Left lung (tissue), 14 donors: ENCODE measurements at places on chromosomes 4 and X. TPM values are rescaled to one million over a fixed set of nuclear protein-coding genes. Genes with fewer than 3 reads are reported as not detected.
A peak's percentile ranks its signal among the peaks of the same experiment; 100 is the strongest.

GRCh38 chrX:153777261-153778090 is 3.4 kb upstream of the SRPK3 start:
- H3K4me3 ChIP-seq = no peak overlapping the region
- H3K27me3 ChIP-seq = peaks cover 37% of the 10 kb centered on the region
- no peaks in the 10 kb centered on the region for H3K36me3 ChIP-seq

DNA sequence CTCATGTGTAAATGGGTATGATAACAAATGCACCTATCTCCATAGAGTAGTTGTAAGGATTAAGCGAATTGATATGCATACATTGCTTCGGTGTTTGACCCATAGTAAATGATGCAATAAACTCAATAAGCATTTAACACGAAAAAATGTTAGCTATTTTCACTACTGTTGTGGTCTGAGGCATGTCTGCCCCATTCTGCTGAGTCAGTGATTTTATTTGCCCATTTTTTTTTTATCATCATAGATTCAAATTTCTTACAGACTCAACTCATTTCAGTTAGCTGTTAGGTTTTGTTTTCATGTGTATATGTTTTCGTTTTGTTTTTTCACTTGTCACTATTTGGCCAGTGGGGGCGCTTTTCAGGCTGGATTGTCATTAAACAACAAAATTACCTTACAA is 27.8 kb upstream of the ARHGEF9 start:
- no peaks in the 10 kb centered on the region for H3K27me3 ChIP-seq
- DNase-seq = no peak
- no peaks in the 10 kb centered on the region for H3K36me3 ChIP-seq

Gene MAP3K15
- total RNA-seq = 0.41 TPM

Gene FAM53A
- total RNA-seq = 1.9 TPM

Gene TNMD
- not detected for total RNA-seq

Gene MID1
- 21.9 TPM for total RNA-seq

DNA sequence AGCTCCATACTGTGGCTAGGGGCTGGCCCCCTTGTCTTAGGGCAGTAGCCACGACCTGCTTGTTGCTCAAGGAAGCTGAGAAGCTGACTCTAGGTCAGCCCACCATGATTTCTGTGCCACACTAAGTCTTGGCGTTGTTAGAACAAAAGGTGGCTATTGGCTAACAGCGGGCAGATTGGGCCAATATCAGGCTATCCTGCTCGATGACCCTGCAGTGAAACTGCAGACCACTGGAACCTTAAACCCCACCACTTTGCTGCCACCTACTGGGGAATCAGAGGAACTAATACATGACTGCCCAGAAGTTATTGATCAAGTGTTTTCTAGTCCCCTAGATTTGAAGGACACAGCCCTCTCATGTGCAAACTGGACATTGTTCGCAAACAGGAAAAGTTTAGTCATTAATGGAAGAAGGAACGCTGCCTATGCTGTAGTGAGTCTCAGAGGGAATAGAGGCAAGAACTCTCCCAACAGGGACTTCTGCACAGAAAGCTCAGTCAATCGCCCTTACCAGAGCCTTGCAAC is 17.0 kb upstream of the PAPSS1 start:
- H3K36me3 ChIP-seq = no peaks in the 10 kb centered on the region
- no peak overlapping the region for H3K4me3 ChIP-seq
- no peak overlapping the region for H3K27ac ChIP-seq
- no peaks in the 10 kb centered on the region for H3K4me1 ChIP-seq
- no peaks in the 10 kb centered on the region for H3K27me3 ChIP-seq

DNA sequence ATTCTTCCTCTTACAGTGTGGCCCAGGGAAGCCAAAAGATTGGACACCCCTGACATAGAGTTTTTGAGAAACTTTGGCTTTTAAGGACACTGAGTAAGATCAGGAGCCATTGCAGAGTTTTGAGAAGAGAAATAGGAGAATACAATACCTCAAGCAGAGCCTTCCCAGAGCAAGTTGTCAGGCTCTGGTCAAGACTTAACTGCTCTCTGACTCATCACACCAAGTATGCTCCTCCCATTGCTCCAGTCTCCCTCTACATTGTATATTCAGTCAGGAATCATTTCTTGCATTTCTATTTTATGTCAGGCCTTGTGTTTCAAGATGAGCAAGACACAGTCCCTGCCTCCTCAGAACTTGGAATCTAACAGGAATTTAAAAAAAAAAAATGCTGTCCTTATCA is 176.4 kb upstream of the FMR1 start:
- no peaks in the 10 kb centered on the region for H3K27me3 ChIP-seq
- no peaks in the 10 kb centered on the region for H3K4me1 ChIP-seq
- DNase-seq = no peak
- H3K27ac ChIP-seq = no peak overlapping the region

Gene USP27X
- total RNA-seq = 3.4 TPM

GRCh38 chrX:80578517-80579105 is 158.4 kb downstream of the TENT5D start:
- H3K4me1 ChIP-seq = no peaks in the 10 kb centered on the region
- DNase-seq = peak; percentile 1
- no peak overlapping the region for H3K4me3 ChIP-seq
- no peak overlapping the region for H3K27ac ChIP-seq
- H3K36me3 ChIP-seq = no peaks in the 10 kb centered on the region

Gene ELOVL6
- total RNA-seq = 8.8 TPM

Gene TRIML1
- not detected for total RNA-seq

DNA sequence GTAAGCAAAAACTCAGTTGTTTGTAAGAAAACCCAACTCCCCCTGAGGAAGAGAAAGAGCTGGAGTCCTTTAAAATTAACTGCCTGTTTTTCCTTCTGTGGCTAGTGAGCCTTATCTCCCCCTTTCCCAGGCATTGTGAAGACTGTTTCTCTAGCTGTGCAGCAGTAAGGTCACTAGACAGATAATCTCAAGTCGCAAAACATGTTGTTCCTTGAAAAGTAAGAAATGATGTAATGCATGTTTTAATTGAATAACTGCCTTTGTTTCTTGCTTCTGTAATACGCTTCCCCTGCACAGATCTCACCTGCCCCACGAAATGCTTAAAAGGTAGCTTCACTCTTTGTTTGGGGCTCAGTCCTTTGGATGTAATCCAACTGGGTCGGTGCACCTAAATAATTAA is 5.8 kb upstream of the GAGE12J start:
- no peak for DNase-seq
- no peak overlapping the region for H3K27ac ChIP-seq
- H3K36me3 ChIP-seq = no peaks in the 10 kb centered on the region
- no peaks in the 10 kb centered on the region for H3K27me3 ChIP-seq
- H3K4me3 ChIP-seq = no peak overlapping the region
- no peaks in the 10 kb centered on the region for H3K4me1 ChIP-seq

Gene SHOX
- not detected for total RNA-seq

DNA sequence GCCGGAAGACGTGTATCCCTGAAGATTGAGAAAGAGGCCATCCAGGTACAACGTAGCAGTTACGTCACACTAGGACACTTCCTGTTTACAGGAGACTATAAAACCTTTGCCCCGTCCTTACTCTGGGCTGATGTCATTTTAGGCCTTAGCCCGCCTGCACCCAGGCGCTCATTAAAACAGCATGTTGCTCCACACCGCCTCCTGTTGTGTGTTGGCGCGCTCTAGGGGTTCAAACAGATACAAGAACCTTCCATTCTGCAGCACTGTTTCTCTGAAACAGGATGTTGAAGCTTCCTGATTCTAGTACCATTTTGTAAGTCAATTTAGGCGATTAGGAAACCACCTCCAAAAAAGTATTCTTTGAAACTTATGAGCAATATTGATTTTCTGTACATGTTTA is 722.1 kb downstream of the PCDH7 start:
- no peak overlapping the region for H3K27ac ChIP-seq
- no peak for DNase-seq
- H3K36me3 ChIP-seq = no peaks in the 10 kb centered on the region
- no peaks in the 10 kb centered on the region for H3K4me1 ChIP-seq
- H3K27me3 ChIP-seq = no peaks in the 10 kb centered on the region

GRCh38 chrX:150203248-150203645 is 159.9 kb upstream of the MAMLD1 start:
- H3K4me1 ChIP-seq = no peaks in the 10 kb centered on the region
- H3K4me3 ChIP-seq = no peak overlapping the region
- no peaks in the 10 kb centered on the region for H3K36me3 ChIP-seq
- peak overlapping the region; percentile 60 for H3K27ac ChIP-seq

Gene PALLD
- total RNA-seq = 80.4 TPM

Gene GRIA3
- 0.50 TPM for total RNA-seq

DNA sequence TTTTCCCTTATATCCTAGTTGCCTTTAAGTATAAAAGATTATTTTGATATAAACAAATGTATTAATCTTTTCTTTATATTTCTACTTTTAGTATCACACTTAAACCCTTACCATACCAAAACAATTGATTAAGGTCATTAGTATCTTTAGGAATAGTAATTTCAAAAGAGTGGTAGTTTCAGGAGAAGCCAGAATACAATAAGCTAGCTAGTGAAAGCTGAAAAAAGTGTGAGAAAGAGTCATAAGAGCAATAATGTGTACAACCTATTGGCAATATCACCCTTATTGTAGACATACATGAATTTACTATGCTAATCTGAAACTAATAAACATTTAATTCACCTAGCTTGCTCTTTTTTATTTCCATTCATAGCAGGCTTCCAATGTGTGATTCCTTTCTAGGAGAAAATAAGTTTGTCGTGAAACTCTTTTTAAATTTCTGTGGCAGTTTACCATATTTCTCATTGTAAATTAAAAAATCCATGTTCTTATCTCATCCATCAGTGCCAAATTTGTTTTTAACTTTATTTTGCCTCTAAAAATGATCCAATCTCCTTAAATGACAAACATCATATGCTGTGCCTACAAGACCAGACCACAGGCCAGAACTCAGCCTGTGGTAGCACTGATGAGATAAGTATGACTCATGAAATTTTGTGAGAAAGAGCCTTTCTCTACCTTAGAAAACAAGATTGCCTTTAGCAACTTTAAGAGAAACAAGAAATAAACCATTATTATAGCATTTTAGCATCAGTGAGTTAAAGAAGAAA is 8.1 kb downstream of the NEK1 start:
- no peaks in the 10 kb centered on the region for H3K4me1 ChIP-seq
- no peak for DNase-seq
- H3K27ac ChIP-seq = no peak overlapping the region
- H3K36me3 ChIP-seq = peaks cover 11% of the 10 kb centered on the region
- no peak overlapping the region for H3K4me3 ChIP-seq
- no peaks in the 10 kb centered on the region for H3K27me3 ChIP-seq

Gene CDX4
- not detected for total RNA-seq

DNA sequence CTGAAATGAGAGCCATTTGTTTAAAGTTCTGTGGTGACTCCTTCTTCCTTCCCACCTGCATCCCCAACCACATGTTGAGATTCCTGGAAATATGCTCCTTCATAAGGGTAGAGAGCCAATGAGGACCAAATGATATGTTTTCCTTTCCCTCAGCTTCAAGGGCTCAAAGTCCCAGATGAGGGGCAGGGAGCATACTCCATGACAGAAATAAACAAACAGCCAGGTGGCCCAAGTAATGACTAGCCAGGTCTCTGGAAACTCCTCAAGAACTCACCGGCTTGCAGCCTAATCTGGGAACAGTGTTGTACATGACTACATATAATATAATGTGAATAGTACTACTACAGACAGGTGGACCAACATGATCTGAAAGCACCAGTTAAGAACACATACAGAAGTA is 392.3 kb downstream of the PACRGL start:
- no peak overlapping the region for H3K4me3 ChIP-seq
- H3K36me3 ChIP-seq = no peaks in the 10 kb centered on the region
- H3K27ac ChIP-seq = no peak overlapping the region
- H3K27me3 ChIP-seq = no peaks in the 10 kb centered on the region

Gene MAGEA2B
- total RNA-seq = not detected

Gene FGG
- total RNA-seq = 11.2 TPM

DNA sequence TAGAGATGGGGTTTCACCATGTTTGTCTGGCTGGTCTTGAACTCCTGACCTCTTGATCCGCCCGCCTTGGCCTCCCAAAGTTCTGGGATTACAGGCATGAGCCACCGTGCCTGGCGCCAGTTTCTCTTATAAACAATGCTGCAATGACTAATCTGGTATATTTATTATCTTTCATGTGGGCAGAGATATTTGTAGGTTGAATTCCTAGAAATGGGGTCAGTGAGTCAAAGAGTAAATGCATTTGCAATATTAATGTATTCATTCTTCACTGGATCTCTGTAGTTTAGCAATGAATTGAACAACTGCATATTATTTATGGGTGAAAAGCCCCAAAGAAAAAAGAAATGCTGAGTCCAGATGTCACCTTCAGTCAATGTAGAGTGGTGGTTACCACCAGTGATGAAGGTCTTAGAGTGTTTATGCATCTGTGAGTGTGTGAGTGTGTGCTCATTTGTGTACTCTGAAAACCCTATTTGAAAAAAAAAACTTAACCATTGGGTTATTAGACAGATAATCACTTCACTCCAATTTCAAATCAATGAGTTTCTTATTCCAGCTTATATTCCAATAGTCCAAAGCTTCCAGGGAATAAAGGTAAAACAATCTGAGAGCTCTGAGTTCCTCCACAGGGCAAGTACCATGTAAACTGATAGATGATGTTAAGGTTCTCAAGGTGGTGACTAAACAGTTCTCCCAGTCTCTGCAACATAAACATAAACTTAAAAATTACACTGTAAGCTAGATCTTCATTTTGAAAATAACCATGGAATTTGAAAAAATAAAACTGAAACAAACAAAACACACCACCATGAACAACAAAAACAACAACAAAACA is 22.6 kb upstream of the CD38 start:
- no peak overlapping the region for H3K4me3 ChIP-seq
- no peak for DNase-seq
- no peaks in the 10 kb centered on the region for H3K36me3 ChIP-seq
- no peaks in the 10 kb centered on the region for H3K4me1 ChIP-seq
- no peak overlapping the region for H3K27ac ChIP-seq

- H3K4me1 ChIP-seq = no peaks in the 10 kb centered on the region
- no peak overlapping the region for H3K4me3 ChIP-seq
- no peaks in the 10 kb centered on the region for H3K27me3 ChIP-seq
Observed at GRCh38 chr4:176849076-176849475, 56.4 kb upstream of the VEGFC start.

DNA sequence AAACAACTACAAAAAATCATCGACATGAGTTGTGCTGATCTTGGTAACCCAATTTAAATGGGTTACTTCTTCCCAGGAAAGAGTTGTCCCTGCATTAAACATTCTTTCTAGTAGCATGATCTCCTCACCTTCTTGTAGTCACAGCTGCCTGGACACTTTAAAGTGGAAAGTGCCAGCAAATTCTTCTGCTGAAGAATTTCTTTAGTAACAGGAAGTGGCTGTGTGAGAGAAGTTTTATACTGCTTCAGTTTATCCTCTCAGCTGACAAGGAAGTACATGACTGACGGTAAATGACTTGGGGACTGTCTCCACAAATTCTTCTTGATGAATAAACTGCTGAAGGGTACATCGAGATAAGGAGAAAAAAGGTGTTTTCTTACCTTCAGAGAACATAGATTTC is 18.2 kb upstream of the TNIP3 start:
- peak overlapping the region; percentile 13 for H3K4me3 ChIP-seq
- H3K27me3 ChIP-seq = no peaks in the 10 kb centered on the region
- H3K27ac ChIP-seq = peak overlapping the region; percentile 77
- no peaks in the 10 kb centered on the region for H3K4me1 ChIP-seq
